C1 segment of cervical spinal cord (tissue), 14 donors: ENCODE measurements at places on chromosomes 11 and 22.

DNA sequence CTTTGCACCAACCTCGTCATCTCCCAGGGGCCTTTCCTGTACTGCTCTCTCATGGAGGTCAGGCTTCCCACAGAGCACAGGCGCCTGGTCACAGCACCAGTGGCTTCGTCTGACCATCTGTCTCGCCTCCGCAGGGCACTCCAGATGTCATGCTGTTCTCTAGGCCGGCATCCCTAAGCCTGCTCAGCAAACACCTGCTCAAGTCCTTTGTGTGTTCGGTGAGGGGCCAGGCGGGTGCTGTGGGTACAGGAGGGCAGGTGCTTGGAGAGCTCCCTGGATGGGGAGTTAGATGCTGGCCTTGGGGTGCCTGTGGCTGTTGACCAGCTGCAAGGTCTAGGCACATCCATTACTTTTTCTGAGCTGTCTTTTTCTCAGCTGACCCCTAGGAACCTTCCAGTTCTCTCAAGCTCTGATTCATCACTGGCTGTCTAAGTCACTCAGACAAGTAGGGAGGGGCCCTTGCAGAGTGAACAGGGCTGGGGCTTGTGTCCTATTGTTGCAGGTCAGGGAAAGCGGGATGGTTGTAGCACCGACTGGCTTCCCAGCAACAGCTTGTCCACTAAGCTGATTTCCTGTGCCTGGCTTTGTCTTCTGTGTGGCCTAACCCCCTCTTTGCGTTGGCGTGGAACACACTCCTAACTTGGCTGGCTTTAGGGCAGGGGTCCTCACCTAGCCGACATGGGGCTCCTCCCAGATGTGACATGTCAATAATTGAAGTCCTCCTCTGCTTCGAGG lies 9.2 kb downstream of the CLDN5 start:
- no peak for DNase-seq

- no peak for DNase-seq
Measured at GRCh38 chr11:119339589-119340334, 921 bp downstream of the C1QTNF5 start.

DNA sequence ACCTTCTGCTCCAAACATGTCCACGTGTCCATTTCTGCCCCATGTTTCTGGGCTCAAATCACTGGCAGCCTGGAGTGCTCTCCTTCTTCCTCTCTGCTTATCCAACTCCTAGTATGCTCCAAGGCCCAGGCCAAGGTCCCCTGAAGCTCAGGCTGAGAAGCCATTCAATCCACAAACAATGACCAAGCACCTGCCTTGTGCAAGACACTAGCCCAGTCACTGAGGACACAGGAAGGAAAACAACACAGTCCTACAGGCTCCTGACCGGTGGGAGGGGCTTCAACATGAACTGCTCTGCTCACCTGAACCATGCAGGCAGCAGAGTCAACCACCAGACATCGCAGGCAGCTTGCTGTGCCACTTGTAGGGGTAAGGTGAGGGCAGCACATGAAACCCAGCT lies 93.6 kb downstream of the RPL27A start:
- DNase-seq: no peak

DNA sequence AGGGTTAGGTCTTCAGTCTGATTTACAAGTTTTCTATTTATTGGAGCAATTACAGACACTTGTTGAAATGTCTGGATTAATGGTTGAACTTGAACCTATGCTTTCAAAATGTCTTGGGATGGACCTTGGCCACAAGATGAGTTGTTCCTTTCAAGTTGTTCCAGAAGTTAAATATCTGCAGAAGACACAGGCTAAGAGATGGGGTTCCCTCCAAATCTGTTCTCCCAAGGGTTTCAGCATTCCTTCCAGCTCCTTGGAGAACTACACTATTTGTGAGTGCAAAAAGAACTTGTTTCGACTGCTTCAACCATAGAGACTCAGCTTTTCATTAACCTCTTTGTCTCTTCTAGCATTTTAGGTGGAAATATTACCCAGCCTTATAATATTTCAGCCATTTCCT lies 189.0 kb upstream of the BLID start:
- no peak for DNase-seq

DNA sequence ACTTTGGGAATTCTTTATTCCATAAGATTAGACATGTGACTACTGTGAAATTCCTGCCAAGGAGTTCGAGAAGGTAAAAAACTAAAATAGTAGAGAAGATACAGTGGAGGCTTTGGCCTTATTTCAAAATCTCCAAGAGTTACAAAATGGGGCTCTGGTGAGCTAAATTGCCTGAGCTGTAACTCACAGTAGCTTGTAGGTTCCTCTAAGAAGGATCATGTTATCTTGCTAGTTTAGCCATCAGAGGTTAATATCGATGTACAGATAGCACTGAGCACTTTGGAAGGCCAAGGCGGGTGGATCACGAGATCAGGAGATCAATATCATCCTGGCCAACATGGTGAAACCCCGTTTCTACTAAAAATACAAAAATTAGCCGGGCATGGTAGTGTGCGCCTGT lies 81.1 kb downstream of the USP35 start:
- DNase-seq: no peak

GRCh38 chr11:69715446-69715845 lies 11.6 kb upstream of the FGF19 start:
- no peak for DNase-seq

- DNase-seq: no peak
Measured at GRCh38 chr11:91350931-91351330, 873.7 kb upstream of the FAT3 start.

GRCh38 chr22:50169774-50170341 lies 673 bp upstream of the PANX2 start:
- DNase-seq: no peak

GRCh38 chr11:91792779-91793262 lies 431.8 kb upstream of the FAT3 start:
- no peak for DNase-seq

DNA sequence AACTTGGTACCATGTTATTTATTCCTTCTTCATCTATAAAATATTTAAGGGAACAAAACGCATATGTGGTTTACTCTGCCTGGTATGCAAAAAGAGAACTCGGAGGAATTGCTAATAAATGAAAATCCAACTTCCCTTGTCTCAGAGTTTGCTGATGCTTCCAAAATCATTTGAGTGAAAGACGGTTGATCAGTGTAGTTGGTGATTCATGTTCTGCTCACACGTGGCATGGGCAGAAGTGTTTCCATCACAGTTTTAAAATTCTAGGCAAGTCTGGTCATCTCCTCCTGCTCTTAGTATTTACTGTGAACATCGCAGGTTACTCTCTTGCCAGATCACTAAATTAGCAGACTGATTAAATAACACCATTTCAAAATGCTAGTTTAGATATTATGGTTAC lies 11.9 kb upstream of the PARVB start:
- DNase-seq: no peak

- no peak for DNase-seq
Measured at GRCh38 chr11:44351006-44351660, 41.2 kb upstream of the ALX4 start.

DNA sequence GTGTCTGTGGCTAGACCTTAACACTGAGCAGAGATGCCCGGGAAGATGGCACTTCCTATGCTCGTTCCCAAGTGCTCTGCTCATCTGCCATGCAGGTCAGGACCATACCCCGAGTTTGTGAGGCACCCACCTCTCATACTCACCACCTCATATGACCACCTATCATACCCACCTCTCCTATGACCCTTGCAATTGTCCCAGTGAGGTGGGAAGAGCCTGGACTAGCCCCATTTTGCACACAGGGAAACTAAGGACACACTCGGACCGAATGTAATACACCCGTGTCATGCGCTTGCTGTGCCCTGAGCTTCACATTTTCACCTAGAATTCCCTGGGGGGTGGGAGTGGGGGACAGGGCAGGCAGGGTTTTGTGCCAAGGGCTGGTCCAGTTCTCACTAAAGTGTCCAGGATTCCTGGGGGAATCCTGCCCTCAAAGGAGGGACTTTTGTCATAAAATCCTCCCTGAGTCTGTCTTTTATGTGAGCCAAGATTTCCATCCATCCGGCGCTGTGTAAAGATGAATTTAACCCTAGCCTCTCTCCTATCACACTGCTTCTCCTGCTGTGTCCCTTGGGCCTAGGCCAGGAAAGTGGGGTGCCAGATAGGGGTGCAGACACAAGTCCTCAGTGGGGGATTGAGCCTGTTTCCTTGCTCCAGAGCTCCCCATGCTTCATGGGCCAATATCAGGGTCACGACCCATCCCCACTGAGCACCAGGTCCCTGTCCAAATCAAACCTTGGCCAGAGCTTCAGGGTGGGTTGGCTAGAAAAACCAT lies 20.0 kb downstream of the TPBGL start:
- no peak for DNase-seq

DNA sequence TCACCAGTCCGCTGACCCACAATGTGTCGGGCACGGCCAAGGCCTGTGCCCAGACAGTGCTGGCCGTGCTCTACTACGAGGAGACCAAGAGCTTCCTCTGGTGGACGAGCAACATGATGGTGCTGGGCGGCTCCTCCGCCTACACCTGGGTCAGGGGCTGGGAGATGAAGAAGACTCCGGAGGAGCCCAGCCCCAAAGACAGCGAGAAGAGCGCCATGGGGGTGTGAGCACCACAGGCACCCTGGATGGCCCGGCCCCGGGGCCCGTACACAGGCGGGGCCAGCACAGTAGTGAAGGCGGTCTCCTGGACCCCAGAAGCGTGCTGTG lies 6.1 kb downstream of the SLC35C1 start:
- no peak for DNase-seq

GRCh38 chr11:134074346-134074745 lies 5.5 kb downstream of the JAM3 start:
- no peak for DNase-seq
